ENCODE measurements at places on chromosomes 1 and 21. TPM values are rescaled to one million over a fixed set of nuclear protein-coding genes. Genes with fewer than 3 reads are reported as not detected.

- peak; percentile 86 for DNase-seq
These were observed 12.9 kb upstream of the SPEN start for GRCh38 chr1:15834406-15835204.

Gene TMPRSS15
- not detected for total RNA-seq

Gene C1orf141
- 1.1 TPM for total RNA-seq

Gene MTARC2
- total RNA-seq, result 28.5 TPM

Gene SYT6
- 4.2 TPM for total RNA-seq
